ENCODE measurements at places on chromosomes 7 and 10. TPM values are rescaled to one million over a fixed set of nuclear protein-coding genes. Genes with fewer than 3 reads are reported as not detected.

PIK3AP1 gene
- 28.0 TPM for total RNA-seq

ZNF862 gene
- total RNA-seq, result 18.8 TPM

C10orf67 gene
- total RNA-seq, result not detected

RBM20 gene
- total RNA-seq, result 39.4 TPM

FAM131B gene
- not detected for total RNA-seq

CNPY1 gene
- total RNA-seq, result not detected

DNA sequence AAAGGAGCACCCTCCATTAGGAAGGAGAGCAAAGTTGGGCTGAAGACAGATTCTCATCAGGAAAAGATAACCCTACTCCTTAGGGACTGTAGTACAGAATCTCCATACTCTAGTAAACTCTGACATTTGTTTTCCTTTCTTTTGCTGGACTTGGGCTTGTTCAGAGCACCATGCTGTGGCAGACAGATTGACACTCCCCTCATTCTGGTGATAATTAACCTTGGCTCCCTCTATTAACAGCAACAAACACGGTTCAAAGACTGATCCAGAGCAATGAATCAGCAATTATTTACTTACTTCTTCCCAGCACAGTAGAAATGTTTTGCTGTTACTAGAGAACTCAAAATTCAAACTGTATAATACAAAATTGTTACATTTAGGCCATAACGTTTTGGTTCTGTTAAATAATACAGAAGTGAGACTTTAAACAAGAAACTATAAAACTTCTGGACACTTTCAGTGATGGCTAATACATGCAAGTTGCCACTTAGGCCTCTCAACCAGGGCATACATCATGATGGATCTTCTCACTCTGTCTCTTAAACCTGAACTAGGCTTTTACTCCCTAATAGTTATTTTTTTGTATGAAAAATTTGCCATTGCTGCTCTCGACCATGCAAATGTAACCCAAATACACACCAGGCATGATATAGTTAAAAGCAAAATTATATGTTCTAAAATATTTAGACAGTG is 639.0 kb downstream of the IPMK start:
- no peak for DNase-seq

DNA sequence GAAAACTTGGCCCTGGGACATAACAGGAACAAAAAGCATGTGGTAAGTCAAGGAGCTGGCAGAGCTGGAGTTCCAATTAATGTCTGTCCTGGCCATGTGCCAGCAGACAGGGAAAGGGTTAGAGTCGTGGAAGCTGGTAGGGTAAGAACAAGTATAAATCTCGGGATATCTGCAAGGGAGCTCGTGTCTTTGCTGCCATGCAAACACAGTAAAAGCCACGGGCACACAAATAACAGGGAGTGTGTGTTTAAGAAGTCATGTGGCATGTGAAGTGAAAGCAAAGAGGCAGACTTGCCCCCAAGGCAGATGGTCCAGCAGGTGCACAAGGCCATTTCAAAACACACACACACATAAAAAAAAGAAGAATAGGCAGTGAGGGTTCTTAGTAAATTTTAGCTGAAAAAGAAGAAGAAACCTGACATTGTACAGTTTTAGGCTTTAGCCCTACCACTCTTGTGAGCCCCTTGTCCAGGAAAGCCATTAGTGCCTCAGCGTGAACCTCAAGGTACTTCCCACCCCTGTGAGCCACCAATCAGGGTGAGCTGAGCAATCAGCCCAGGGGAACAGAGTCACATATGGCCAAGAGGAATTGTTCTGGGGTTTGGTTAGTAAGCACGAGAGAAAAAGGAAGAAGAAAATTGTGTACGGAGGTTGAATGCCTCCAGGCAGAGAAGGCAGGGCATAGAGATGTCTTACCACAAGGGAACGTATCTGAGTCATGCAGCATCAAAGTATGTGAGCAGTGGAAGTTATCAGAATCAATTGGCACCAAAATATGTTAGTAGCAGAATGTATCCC is 32.8 kb upstream of the ARHGAP12 start:
- peak; percentile 22 for DNase-seq

DNA sequence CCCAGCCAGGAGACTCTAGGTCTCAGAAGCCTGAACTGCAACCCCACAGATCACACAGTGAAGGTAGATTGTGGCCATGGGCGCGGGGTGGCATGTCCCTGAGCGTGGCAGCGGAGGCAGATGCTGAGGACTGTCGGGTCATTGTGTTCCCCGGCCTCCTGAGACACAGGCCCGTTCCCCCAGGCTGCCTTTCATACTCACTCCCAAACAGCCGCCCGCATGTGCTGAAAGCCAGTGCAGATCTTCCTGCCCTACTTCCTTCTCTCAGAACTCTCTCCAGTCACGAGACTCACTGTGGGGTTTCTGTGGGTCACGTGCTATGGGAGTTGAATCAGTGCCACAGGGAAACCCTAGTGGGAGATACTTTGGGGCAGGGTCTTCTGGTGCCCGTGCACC is 48.0 kb downstream of the ZNF467 start:
- no peak for DNase-seq

GRCh38 chr10:124419635-124420034 is 912 bp upstream of the OAT start:
- no peak for DNase-seq

DNA sequence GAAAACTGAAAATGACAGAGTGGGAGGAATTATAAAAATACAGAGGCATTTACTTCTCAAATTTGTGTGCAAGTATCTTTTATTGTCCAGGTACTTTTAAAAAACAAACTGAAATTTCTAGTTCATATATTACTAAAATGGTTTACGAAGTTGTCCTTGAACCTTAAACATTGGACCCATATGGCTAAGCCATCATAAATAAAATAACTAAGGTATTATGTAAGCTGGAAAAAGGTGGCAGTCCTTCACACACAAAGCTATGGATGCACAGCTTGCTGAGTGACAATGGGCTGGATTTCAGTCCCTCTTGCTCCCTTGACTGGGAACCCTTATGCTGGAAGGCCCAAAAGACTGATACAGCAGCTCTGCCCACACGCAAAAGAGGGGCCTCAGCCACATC is 66.1 kb downstream of the COBL start:
- DNase-seq, result no peak

DNA sequence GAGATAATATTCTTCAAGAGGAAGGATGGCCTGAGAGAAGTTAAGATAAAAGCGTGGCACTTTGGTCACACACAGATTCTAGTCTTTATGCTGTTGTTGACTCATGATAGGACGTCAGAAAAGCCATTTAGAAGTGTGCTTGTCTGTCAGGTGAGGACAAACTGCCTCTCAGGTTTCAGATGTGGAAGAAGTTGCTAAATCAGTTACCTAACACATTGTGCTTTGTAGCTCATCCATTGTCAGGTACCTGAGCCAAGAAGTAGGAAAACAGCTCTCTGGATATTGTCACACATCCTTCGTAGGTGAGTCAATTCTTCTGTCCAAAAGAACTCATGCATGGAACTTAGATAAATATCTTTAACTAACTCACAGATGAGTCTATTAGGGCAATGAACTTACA is 49.5 kb upstream of the PHYHIPL start:
- DNase-seq, result no peak

DNA sequence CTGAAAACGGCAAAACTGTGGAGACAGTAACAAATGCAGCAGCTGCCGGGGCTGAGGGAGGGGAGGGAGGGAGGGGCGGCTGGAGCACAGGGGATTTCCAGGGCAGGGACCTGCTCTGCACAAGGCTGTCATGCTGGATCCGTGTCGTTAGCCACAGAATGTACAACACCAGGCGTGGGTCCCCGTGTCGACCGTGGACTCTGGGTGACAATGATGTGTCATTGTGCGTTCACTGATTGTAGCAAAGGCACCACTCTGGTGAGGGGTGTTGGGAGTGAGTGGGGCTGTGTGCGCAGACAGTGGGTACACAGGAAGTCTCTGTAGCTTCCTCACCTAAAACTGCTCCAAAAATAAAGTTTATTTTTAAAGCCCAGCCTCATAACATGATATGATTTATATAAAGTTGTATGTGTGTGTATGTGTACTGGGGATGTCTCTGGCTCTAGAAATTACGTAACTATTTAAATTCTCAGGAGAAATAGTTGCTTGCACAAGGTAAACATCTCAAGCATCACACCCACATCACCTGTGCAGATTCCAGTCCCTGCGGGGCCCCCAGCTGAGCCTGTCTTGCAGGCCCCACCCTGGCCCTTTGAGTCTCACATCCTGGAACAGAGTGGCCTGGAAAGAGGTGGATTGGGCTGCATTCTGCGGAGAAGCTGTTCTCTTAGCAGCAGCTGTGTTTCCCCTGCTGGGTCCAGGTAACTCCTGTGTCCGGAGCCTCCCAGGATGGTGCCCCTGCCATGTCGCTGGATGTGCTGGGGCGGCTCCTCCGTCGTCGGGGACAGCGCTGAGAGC is 135.7 kb downstream of the DYNC2I1 start:
- no peak for DNase-seq

- DNase-seq, result peak; percentile 9
Measured at GRCh38 chr7:10973942-10974911, 555 bp downstream of the PHF14 start.

- DNase-seq, result no peak
Measured at GRCh38 chr10:14660831-14661230, 113.9 kb downstream of the FAM107B start.

DNA sequence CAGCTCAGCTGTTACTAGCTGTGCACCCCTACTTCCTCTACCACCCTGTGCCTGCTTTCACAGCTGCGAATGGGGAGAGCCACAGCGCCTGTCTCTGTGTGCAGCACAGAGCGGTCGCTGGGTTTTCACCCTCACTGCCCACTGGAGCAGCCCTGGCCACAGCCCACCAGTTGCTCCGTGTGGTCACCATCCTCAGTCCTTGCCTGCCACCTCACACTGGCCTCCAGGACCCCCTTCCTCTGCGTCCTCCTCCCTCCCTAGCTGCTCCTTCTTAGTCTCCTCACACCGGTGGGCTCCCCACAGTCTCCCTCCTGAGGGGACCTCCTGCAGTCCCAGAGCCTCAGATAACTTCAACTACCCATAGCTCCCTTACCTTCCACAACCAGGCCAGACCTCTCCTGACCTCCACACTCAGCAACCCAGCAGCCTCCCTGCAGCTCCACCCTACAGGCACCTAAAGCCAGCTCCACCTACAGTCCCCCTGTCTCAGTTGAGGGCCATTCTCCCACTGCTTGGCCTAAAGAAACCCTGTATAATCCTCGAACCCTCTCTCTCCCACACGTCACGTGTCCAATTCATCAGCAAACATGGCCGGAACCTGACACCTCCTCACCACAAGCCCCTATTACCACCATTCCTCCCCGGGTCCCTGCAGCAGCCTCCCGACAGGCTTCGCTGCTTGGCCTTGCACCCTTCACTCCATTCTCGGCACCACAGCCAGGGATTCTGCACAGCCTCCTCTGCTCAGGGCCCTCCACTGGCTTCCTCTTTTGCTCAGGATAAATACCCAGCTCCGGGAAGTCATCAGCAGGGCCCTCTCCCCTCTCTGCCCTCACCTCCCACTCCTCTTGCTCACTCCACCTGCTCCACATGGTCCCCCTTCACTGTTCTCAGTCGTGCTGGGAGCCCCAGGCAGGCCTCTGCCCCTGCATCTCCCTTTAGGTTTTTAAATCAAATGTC is 28.1 kb downstream of the PLAC9 start:
- DNase-seq, result no peak

DNA sequence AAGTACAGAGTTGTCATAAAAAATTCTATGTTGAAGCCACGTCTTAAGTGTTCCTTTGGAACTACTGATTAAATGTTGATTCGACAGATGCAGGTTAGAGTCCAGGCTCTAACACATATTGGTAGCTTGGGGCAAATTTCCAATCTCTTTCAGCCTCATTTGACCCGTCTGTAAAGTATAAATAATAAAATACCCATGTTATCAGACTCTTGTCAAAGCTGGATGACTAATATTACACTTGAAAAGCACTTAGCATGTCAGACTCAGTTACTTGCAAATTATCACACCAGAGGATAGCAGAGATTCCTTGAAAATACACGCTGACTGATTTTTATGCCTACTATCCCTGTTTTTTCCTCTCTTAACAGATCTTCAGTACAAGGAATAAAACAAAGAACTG is 18.1 kb upstream of the MACC1 start:
- DNase-seq, result no peak

- DNase-seq, result no peak
Measured at GRCh38 chr7:91843831-91844230, 36.7 kb downstream of the MTERF1 start.

GRCh38 chr7:2100278-2101208 is 132.2 kb downstream of the MAD1L1 start:
- DNase-seq, result no peak

GRCh38 chr7:94655126-94655847 is 646 bp downstream of the SGCE start:
- peak; percentile 17 for DNase-seq

- DNase-seq, result no peak
Measured at GRCh38 chr10:22477334-22478287, 132.3 kb downstream of the SPAG6 start.

DNA sequence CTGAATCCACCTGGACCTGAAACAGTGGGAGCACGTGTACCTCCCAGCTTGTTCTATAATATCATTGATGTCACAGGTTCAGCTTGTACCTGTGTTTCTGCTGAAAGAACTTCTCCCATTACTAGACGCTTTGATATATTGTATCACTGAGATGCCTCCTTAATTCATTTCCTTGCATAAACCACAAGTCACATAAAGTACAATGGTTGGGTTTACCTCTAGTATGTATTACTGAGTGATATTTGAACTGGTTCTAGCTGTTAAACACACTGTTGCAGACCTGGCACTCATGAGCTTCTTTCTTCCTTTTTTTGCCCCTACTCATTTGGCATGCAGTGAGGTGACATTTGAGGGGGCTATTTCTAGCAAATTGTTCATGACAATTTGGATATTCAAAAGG is 106.6 kb upstream of the KLF14 start:
- DNase-seq, result no peak

DNA sequence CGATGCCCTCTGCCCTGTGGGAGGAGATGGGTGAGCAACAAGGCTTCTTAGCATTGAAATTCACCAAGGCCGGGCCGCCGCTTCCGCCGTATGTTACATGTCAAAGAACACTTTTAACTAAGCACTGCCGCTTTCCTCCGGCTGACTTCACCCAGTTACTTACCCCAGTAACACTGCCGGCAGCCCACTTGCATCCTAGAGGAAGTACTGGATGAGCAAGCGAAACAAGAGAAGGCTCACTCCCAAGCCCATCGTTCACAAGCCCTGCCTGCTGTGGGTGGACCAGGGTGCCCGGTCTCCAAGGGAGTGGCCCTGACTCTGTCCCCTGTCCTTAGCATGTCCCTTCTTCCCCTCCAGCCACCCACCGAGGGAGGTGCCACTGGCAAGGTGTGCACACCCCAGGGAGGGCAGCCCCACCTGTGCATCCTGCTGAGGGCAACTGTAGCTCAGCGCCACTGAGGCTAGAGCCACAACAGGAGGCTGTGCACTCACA is 73.1 kb upstream of the EBF3 start:
- no peak for DNase-seq

DNA sequence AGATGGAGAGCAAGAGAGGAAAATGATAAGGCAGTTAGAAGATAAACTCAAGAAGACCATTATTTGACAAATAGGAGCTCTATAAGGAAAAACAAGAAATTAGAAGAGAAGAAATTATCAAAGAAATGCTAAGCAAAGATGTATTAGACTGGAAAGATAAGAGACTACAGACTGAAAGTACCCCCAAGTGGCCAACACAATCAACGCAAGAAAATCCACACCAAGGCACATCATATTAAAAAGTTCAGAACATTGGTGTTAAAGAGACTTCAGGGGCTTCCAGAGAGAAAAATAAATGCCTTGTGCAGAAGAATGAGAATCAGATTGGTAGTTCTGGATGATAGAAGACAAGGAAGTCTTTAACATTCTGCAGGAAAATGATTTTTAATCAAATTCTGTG is 46.0 kb downstream of the SH2D4B start:
- DNase-seq, result no peak
